Ascending aorta (tissue), 2 donors: ENCODE measurements at places on chromosomes 2 and 18.

DNA sequence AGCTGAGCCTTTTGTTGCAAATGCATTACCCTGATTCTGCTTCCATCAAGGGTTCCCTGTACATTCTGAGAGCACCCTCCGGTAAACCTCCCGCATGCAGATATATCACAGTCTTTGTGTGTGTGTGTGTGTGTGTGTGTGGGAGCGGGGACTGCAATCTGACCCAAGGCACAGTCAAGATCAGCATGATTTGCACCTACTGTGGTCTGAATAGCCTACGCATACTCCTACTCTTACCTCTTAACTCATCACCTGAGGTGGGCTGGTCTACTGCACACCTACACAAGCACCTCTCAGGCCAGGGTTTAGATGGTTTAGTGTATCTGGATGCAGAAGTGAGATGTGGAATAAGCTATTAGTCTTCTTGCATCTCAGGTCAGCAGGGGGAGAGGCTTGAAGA is 174.6 kb downstream of the FSHR start:
- no peak for DNase-seq

DNA sequence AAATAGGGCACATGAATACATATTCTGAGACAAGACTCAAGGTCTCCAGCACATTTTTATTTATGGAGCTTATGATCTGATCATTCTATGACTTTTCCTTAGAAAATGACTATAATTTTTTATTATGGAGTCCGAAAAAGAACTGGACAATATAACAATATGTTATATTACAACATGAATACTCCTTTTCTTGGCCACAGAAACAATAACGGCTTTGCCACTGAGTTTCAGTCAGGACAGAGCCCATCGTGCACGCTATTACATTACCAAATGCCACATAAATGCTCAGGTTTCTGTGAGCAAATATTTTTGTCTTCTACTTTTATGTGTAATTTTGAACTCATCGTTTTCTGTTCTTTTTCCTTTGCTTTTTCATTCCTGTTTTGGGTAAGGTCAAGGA is 509.2 kb upstream of the ZEB2 start:
- no peak for DNase-seq

- no peak for DNase-seq
Measured at GRCh38 chr2:218427741-218428140, 8.8 kb downstream of the VIL1 start.

DNA sequence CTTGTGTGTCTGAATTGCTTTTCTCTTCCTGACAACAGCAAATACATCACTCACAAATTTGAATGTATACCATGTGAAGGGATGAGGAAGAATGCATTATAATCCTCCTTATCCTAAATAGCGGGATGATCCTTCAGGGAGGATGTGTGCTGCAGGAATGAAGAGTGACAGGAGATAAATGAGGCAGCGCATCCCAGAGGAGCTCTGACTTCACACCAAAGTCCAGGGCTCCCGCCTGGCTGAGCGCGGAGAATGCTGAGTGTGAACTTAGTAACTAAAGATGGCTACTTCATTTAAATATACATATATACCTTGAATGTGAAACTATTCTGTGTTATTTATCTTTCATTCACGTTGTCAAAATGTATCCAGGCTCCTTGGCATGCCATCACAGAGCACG is 145.2 kb upstream of the TPO start:
- DNase-seq = no peak

DNA sequence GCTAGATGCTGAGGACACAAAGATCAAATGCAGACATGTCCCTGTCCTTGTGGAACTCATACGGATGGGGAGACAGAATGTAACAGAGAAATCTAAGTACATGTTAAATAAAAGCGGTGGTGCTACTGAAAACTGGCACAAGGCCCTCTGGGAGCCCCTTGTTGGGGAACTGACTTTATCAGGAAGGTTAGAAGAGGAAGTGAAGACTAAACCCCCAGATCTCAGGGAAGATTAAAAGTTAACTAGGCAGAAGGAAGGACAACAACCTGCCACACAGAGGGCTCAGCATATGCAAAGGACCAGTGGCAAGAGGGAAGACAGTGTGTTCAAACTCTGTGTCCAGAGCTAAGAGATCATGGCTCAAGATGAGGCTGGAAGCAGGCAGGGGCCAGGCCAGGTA is 4.8 kb downstream of the CACNB4 start:
- no peak for DNase-seq

DNA sequence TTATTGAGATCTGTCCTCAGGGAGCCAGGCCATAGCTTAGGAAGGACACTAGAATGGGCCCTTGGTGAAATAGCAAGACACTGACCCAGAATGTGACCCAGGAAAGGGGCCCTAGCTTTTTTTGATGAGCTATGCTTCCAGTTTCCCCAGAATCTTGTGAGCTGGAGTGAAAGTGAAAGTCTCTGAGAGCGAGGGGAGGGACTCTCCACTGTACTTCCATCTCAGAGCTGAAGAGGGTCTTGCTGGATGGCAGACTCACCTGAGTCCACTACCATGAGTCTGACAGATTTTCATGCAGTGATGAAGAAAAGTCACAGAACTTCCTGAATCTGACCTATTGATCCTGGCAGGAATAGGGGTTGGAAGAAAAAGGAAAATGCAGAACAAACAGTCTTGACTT is 3.1 kb downstream of the ARHGAP25 start:
- DNase-seq = no peak

GRCh38 chr2:207150284-207150683 is 15.5 kb downstream of the KLF7 start:
- no peak for DNase-seq

DNA sequence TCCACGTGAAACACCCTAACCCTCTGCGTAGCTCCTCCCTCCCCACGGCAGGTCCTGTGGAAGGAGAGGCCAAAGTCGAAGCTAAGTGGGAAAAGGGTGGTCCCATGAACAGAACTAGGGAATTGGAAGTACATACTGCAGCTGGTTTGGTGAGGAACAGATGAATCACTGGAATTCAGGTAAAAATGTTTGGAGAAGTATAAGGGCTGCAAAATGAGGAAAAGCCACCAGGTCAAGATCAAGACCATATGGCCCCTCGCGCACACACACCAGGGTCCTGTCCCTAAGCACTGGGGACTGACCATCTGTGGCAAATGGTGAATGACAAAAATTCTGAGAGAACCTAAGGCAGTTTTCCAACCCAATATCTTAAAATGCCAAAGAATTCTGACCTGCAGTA is 3.1 kb downstream of the PARD6G start:
- DNase-seq = no peak

GRCh38 chr2:140136366-140136765 is 1356.2 kb upstream of the NXPH2 start:
- DNase-seq = no peak

GRCh38 chr2:150225030-150225429 is 262.4 kb downstream of the RND3 start:
- no peak for DNase-seq

GRCh38 chr2:235080101-235080500 is 128.3 kb downstream of the SH3BP4 start:
- DNase-seq = no peak

GRCh38 chr18:29062921-29063320 is 886.0 kb upstream of the CDH2 start:
- DNase-seq = no peak

GRCh38 chr2:230217424-230217823 is 2.4 kb downstream of the SP110 start:
- DNase-seq = no peak

GRCh38 chr2:535222-535621 is 142.0 kb downstream of the TMEM18 start:
- DNase-seq = no peak

GRCh38 chr2:48910961-48911360 is 155.4 kb upstream of the LHCGR start:
- no peak for DNase-seq

- DNase-seq = no peak
Measured at GRCh38 chr18:12233378-12233777, 20.8 kb upstream of the CIDEA start.
